ENCODE measurements at places on chromosomes 3 and 15.

DNA sequence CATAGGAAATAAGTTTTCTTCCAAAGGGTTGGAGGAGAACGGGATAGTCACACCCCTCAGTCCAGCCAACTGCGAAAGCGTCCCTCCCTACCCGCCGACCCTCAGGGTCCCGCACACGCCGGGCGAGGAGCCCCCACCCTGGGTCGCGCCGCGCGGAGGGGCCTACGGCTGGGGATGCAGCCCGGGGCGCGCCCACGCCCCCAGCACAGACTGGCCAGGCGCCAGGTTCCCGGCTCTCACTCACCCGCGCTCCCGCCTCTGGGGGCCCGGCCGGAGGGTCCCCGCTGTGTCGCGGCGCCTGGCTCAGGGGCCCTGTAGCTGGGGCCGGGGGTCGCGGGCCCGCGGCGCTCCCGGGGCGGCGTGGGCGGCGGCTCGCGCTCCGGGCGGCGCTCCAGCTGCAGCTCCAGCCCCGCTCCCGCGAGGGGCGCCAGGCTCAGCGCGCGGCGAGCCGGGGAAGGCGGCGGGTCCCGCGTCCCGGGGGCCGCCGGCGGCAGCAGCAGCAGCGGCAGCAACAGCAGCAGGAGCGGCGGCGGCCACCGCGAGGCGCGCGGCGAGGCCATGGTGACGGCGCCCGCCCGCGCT is 375 bp downstream of the HEG1 start:
- DNase-seq, result peak; percentile 60

DNA sequence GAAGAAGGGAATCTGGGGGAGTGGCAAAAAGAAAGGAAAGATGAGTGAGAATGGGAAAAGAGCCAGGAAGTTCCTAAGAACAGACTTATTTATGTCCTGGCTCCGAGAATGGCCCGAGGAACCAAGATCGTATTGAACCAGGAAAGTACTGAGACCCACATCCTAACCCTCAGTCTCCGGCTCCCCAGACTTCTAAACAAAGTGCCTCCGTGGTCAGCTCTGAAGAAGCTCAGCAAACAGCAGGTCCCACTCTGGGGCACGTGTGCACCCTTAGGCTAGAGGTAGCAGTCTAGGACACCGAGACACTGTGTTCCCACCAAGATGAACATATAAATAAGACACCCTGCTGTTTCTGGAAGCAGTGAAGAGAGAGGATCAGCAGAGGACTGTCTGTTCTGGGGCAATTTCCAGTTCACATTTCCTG is 307.4 kb downstream of the NTRK3 start:
- DNase-seq, result no peak

- no peak for DNase-seq
Observed at GRCh38 chr3:25567388-25567787, 97.3 kb downstream of the TOP2B start.

DNA sequence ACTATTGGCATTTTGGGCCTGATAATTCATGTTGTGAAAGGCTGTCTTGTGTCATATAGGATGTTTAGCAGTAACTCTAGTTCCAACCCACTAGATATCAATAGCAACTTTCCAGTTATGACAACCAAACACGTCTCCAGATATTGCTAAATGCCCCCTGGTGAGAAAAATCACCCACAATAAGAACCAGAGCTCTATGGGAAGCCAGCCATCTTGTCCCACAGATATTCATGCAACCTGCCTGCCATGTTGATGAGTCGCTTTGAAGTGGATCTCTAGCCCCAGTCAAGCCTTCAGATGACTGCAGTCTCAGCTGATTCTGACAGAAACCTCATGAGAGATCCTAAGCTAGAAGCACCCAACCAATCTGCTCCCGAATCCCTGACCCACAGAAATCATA is 5.6 kb upstream of the TNIK start:
- DNase-seq, result no peak

DNA sequence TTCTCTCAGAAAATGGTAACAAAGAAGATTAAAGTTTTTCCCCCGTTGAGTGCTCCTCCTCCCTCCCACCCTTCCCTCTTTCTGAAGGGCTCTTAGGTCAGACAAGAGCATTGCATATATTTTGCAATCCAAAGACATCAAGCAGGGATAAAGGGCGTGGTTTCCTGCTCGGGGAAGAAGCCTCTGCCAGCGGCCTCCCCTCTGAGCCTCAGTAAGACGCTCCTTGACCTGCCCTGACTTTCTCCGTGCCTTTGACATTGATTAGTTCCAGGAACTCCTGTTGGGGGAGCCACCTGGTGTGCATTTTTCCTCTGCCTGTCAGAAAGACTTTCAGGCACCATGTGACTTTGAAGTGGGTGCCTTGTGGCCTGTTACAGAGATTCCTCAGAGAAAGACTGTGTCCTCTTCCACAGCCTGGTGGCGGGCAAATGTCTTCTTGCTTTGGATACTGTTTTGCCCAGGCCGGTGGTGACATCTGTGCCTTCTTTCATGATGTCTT is 87.2 kb upstream of the TBL1XR1 start:
- DNase-seq, result no peak

DNA sequence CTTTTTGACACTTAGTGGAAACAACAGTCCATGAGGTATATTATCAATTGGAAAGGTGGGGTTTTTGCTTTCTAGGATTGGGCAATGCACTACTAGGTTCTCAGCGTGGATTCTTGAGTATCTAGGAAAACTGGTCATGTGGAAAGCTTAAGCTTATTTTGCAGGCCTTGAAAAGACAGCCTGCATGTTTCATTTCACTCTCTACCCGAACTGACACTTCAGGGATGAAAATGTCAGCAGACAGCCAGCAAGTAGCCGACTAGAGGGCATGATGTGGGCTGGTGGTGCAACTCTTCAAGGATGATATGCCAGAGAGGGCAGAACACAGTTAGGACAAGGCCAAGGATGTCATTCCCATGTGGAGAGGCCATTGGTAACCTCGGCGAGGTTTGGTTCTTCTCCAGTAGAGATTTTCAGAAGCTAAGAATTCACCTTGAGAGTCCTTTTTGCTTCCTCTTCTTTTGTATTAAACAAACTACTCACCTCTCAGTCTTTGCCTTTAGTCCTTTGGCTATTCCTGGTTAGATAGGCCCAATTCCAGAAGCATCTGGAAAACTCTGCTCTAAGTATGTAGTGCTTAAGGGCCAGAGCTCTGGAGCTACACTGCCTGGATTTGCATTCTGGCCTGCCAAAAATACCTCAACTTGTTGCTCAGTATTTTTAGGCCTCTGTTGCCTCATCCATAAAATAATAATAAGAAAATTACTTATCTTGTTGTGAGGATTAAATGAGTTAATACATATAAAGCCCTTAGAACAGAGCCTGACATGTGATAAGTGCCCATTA is 17.9 kb downstream of the LPP start:
- DNase-seq, result no peak

DNA sequence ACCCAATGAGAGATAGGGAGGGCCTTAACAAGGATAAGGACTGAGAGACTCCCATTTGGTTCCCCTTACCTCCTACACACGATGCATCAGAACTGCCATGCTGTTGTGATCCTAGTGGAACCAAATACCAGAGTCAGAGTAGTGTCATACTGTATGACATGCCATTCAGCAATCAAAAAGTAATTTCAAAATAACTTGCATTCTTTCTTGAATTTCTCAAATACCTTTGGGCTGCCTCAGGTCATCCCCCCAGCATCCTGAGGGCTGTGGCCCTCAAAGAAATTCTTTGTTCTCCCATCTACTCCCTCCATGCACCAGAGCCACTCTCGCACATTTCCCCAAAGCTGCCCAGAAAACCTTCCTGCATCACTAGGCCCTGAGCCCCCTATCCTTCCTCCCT is 68.9 kb upstream of the PPP2R3A start:
- DNase-seq, result no peak

Measured in GM10248 (cell line).